Fibroblast of skin of scalp (primary cell): ENCODE measurements at places on chromosomes 3 and 15.

DNA sequence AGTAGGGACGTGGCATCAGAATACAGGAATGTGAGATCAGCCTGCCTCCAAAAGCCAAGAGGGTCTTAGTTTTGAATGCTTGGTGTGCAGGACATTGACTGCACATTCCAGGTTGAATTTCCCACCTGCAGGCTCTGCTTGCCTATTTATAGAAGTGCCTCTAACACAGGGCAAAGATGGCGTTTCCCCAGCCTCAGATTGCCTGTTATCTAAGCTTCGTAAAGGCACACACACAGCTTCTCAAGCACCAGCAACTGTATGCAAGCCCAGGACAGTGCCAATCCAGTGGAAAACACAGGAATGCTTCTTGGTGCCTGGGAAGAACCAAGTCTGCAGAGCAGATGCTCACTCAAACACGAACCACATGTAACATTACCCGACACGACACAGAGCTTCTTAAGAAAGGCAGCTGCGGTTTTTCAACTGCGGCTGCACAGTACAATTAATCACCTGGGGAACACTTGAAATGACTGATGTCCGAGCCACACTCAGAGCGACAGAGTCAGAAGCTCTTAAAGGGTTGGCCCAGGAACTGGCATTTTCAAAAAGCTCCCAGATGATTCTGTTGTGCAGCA lies 90.0 kb upstream of the ANKRD34C start:
- DNase-seq, result peak; percentile 25

DNA sequence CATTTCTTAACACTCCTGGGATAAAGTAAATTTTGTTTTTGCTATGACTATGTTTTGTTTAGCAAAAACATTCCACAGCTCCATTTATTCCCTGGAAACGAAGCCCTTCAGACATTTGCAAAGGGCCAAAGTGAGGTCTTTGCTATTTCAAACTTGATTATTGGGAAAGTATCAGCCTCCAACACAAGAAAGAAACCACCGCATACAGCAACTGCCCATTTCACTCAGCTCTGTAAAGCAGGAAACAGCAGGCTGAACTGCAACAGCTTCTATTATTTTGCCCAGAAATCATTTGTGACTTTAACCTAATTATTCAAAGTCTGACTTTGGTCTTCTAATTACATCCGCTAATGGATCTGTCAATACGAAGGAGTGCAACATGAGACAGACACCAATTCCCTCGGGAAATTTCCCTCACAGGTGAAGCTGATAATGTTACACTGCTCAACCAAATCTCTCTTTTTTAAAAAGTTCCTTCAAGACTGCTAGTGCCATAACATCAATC lies 72.1 kb downstream of the RFTN1 start:
- DNase-seq, result peak; percentile 88

DNA sequence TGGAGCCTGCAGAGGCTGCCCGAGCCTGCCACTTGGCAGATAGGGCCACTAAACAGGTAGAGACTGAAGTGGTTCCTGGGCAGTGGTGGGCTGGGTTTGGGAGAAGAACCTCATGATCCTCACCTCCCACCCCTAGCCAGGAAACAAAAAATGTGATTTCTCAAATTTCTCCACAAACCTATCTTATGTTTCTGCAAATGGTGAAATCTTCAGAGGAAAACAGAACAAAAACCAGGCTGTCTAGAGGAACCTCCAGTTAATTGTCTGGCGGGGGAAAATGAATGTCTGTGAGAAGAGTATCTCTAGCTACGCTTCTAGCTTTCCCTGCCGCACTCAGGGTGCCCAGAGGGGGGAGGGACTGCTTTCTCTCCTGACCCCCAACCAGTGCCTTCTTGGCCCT lies 55.9 kb downstream of the TRA2B start:
- no peak for DNase-seq

- no peak for DNase-seq
These were observed 61.8 kb downstream of the ZBBX start for GRCh38 chr3:167318306-167318705.

DNA sequence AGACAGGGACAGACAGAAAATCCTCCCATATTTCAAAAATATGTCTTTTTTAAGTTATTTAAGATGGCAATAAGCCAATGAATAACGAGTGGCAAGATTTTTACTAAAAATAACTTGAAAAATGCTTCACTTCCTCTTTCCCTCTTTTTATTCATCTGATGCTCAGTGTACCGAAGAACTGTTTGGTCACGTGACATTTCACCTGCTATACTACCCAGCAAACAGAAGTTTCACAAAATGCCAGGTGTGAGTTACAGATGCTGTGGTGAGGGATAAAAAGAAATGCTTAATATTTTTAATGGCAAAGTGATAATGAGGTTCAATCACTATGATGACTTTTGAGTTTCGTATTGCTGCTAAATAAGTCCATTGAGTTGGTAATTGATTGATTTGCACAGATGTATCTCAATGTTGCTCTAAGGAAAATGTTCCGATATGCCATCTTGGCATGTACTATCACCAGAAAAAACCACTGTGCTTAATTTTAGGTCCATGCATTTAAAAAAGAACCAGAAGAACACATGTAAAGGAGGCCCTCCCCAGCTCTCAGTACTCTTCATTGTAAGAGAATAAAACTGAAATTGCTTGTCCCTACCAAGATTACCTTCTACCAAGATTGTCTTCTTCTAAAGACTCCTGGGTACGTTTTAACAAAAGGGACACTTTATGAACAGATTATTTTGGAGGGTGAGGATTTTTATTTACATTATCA lies 26.0 kb upstream of the SEC62 start:
- no peak for DNase-seq

- DNase-seq, result no peak
These were observed 211.1 kb upstream of the STT3B start for GRCh38 chr3:31321620-31322019.

- no peak for DNase-seq
These were observed 17.4 kb upstream of the RBMS3 start for GRCh38 chr3:29263476-29263875.

DNA sequence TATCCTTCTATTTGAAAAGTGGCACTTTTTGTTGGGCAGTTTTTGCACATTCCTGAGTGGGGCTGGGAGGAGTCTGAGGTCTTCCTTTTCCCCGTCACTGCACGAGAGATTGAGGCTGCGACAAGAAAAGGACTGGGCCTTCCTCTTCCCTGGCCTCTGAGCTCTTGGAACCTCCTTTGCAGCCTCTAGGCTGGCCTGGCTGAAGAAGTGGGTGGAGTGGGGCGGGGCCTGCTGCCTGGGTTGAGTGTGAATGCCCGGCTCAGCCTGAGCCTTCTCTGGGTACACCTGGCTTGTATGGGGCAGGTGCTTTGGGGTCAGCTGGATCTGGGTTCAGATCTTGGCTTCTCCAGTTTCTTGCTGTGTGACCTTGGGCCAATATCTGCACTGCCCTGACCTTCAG lies 43.1 kb downstream of the PLXNA1 start:
- no peak for DNase-seq

DNA sequence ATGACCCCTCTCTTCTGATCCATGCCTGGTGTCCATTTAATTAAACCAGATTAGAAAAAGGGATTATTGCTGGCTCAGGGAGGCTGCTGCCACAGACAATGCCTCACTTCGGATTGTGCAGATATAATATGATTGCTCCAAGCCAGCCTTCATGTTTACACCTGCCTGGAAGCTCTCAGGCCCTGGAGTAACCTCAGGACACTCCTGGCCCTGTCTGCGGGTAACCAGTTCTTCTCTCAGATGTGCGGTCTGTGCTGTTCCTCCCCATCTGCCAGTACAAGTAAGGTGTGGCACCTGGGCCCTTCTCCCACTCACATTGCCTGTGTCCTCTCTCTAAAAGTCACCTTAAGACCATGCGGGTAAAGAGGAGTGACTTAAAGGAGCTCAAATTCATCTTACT lies 8.8 kb upstream of the GOLGA8J start:
- no peak for DNase-seq

- no peak for DNase-seq
These were observed 20.4 kb downstream of the ABI3BP start for GRCh38 chr3:100972867-100973266.

DNA sequence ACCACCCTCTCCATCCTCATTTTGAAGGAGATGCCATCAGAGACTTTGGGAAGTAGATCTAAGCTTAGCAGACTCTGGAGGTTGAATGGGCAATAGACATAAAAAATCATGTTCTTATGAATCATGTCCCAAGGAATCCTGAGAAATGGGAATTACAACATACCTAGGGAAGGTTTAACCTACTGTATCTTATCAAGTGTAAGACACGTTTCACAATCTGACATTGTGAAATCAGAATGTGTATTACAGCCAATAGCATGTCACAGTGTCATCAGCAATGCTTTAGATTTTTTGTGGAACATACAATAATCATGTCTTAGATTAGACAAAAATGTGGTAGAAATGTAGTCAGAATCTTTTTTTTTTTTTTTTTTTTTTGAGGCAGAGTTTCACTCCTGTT lies 332.4 kb upstream of the TLE3 start:
- peak; percentile 23 for DNase-seq
